Activated gamma-delta T cell (primary cell): ENCODE measurements at places on chromosomes 5 and 9.

DNA sequence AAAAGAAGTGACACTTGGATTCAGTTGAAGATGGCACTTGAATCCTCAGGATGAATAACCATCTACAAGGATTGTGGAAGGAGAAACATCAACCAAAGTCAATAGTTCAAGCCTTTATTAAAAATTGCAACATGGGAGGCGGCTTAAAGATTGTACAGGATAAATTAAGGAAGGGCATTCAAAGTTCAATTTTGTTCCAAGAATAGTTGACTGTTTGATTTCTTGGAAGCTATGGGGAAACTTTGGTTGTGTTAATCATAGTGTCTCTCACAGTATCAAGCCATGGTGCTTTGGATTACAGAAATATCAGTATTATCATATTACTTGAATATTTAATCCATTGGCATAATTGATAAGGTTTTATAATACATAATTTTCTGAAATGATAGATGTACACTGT, 1844.3 kb downstream of the MAT2B start:
- DNase-seq = no peak

GRCh38 chr5:114857941-114858551, 311.7 kb downstream of the TRIM36 start:
- no peak for DNase-seq

DNA sequence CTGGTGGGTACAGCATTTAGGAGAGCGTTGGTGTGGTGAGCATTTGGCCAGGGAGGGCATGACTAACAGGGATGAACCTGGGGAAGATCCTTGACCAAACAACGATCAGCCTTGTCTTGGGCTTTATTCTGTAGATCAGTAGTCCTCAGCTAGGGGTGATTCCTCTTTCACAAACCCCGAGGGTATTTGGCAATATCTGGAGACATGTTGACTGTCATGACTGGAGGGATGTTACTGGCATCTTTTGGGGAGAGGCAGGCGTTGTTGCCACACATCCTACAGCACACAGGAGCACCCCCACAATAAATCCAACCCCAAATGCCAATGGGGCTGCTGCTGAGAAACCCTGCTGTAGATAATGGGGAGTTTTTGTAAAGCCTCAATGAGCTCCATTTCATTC, 43.9 kb downstream of the OSTF1 start:
- DNase-seq = no peak

- DNase-seq = no peak
Measured at GRCh38 chr9:134371731-134372130, 45.5 kb downstream of the RXRA start.

- no peak for DNase-seq
Measured at GRCh38 chr9:70398145-70398556, 16.3 kb downstream of the KLF9 start.

DNA sequence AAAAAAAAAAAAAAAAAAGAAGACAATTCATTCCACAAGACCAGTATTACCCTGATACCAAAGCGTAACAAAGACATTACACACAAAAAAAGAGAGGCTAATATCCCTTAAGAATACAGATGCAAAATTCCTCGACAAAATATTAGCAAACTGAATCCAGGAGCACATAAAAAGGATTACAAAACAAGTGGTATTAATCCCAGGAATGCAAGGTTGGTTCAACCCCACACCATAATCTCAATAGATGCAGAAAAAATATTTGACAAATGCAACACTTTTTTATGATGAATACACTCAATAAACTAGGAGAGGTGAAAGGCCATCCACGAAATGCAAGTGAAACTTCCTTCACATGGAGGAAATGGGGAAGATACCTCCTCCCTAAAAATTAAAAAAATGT, 80.1 kb upstream of the TLR4 start:
- no peak for DNase-seq

- no peak for DNase-seq
Measured at GRCh38 chr5:91910655-91911054, 527.5 kb upstream of the ARRDC3 start.

GRCh38 chr9:124436320-124436719, 13.9 kb upstream of the ADGRD2 start:
- no peak for DNase-seq

- no peak for DNase-seq
Measured at GRCh38 chr9:123349691-123350480, 6.1 kb upstream of the CRB2 start.

GRCh38 chr9:135732569-135733257, 30.7 kb downstream of the KCNT1 start:
- no peak for DNase-seq

GRCh38 chr5:54897001-54897400, 88.4 kb downstream of the ESM1 start:
- no peak for DNase-seq

- no peak for DNase-seq
Measured at GRCh38 chr5:74281166-74281565, 359.4 kb downstream of the ENC1 start.

- DNase-seq = no peak
Measured at GRCh38 chr5:137392261-137392660, 106.9 kb downstream of the SPOCK1 start.

DNA sequence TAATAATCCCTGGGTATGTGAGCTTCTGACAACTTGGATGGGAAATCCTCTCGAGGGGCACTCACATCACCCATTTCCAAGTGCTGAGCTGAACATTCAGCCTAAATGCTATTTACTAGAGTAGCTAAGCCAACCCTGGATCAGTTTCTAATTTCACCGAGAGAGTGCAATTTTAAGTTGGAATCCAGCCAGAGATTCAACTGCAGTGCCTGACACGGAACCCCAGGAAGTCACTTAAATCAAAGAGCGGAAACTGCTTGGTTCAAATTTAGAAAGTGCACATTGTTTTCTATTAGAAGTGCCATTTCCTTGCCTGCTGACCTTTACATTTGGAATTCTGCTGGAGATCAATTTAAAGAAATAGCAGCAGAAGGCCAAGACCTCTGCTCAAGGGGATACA, 8.8 kb downstream of the SPRY4 start:
- no peak for DNase-seq

GRCh38 chr9:137586854-137587253, 3.5 kb downstream of the ZMYND19 start:
- DNase-seq = no peak

DNA sequence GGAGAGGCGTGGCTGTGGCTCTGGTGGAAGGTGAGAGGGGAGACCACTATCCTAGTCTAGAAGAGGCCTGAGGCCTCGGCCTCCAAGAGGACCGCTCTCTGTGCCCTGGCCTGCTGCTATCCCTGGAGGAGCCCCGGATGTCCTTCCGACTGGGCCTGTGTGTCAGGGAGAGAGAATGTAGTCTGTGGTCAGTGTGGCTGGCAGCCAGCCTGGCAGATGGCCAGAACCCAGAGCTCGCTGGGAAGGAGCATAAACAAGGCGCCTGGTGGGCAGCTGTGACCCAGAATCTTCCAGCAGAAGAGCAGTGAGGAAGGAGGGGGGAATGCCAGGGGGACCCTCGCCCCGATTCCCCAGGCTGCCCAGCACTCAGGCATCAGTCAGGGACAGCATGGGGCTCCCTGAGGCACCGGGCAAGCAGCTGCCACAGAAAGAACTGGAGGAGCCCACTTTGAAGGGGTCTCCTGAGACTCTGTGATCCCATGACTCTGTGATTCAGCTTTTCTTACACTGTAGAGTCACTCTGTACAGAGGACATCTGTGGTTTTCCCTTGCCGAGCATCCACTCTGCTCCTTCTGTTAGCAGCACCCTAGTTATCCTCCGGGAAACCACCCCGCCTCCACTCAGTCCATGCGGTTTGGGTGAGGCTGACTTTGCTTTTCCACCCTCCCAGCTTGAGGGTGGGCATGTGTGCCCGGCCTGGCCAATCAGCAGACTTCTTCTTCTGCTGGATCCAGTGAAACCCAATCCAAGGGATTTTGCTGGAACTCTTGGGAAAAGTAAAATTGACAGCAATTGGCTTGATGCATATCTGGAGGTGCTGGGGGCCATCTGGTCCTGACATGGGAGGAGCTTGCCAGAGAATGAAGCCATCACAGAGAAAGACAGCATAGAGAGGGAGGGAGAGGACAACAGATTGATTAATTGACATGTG, 46.2 kb upstream of the PWWP2A start:
- no peak for DNase-seq

GRCh38 chr5:10046676-10047075, 203.0 kb downstream of the ATPSCKMT start:
- no peak for DNase-seq

- no peak for DNase-seq
Measured at GRCh38 chr9:32378496-32378895, 5.9 kb upstream of the ACO1 start.

- no peak for DNase-seq
Measured at GRCh38 chr5:54799645-54800044, 185.7 kb downstream of the ESM1 start.

DNA sequence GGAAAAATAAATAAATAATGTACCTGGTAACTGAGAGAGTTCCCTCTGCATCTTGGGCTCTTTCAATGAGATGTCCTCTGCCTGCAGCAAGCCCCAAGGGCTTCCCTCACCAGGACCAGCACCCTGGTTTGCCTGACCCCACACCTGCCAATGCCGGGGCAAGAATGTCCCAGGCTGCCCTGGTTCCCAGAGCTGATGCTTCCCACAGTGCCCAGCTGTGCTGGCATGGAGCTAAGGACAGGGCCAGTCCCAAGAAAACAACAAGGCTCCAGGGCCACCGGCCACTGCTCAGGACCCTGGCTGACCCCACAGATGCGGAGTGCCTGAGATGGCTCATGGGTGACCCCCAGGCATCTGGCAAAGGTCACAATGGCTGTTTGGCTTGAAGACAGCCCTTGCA, 123.5 kb downstream of the KCNIP1 start:
- no peak for DNase-seq

- DNase-seq = no peak
Measured at GRCh38 chr9:12790883-12791282, 16.1 kb downstream of the LURAP1L start.

DNA sequence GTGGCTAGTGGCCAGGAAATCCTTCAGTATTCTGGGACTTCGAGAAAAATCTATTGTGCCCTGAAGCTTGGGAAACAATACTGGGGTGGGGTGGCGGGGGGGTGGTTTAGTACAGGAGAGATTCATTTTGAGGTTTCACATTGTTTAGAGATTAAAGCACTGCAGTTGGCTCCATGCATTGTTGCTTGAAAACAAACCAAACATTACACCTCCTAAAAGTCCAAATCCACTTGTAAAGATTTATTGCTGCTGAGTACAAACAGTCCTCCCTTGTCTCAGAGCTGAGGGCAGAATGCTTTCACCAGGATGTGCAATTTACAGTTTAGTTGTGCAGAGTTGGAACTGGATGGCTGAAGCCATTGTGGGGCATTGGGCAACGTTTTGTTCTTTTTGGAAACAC, 49.4 kb downstream of the GGTA1 start:
- no peak for DNase-seq

GRCh38 chr5:31948006-31948405, 226.1 kb downstream of the GOLPH3 start:
- no peak for DNase-seq

GRCh38 chr9:23814243-23814642, 11.8 kb downstream of the ELAVL2 start:
- no peak for DNase-seq

DNA sequence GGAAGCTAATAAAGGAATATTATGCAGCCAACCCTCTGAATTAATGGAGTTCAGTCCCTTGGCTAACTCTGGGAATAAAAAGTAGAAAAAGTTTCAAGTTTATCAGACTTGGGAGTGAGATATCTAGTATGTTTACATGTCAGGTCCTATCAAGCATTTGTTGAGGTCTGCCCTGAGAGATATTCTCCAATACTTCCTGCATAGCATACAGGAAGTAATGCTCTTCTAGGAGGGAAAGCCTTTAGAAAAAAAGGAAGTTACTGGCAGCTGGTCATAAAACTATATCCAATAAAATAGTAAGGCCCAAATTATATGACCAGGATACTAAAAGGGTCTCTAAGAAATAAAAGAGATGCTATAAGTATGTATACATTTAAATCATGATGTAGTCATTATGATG, 594.1 kb upstream of the FTMT start:
- no peak for DNase-seq

DNA sequence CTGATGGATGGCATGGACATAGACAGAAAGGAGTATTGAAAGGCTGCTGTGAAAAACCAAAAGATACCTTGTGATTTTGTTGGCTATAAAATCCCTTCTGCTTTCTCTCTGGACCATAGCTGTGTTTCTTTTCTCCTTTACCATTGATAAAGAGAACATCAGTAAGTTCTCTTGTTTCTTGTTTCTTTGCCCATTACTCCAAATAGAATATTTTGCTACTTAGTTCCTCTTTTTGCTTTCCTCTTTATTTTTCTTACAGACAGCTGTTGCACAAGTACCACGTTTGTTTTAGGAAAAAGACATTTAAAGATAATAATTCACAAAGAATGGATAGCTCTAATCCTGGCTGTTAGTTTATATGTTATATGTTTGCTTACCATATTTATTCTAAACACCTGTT, 1129.2 kb downstream of the DTWD2 start:
- no peak for DNase-seq

GRCh38 chr5:122775550-122776542, 966 bp downstream of the SNX2 start:
- DNase-seq = no peak

GRCh38 chr5:168472329-168472728, 13.9 kb upstream of the RARS1 start:
- no peak for DNase-seq

GRCh38 chr5:90967851-90968250, 409.3 kb downstream of the ADGRV1 start:
- DNase-seq = no peak

- DNase-seq = no peak
Measured at GRCh38 chr5:36026706-36027465, 35.7 kb upstream of the UGT3A1 start.

DNA sequence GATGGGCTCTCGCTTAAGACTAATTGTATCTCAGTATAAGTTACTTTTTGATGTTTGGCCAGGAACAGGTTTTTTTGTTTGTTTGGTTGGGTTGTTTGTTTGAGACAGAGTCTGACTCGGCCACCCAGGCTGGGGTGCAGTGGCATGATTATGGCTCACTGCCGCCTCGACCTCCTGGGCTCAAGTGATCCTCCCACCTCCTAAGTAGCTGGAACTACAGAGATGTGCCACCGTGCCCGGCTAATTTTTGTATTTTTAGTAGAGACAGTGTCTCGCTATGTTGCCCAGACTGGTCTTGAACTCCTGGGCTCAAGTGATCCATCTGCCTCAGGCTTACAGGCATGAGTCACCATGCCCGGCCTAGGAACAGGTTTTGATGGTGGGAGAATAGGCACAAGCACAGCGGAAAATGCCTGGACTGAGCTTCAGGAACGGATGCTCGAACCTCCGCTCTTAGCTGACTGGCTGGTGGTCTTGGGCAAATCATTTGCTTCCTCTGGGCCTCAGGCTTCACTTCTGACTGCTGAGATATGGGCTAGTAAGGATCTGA, 11.4 kb upstream of the SYNPO start:
- no peak for DNase-seq

DNA sequence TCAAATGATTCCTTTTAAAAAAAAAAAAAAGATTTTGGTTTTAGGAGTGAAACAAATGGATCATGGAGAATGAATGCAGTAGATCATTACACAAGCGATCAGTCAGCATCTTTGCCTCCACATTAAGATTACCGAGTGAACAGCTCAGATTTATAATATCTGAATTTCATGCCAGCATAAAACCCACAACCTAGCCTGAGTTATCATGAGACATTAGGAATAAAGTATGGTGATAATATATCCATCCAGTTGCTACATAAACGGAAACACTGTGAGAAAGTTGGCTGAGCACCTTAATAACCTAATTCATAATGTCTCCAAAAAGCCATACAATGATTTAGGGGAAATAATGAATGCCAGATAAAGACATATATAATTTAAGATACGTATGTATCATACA, 553.1 kb upstream of the TUSC1 start:
- no peak for DNase-seq
